ENCODE measurements at places on chromosomes 1 and 21. TPM values are rescaled to one million over a fixed set of nuclear protein-coding genes. Genes with fewer than 3 reads are reported as not detected.

TTLL10 gene
- total RNA-seq = not detected

DNA sequence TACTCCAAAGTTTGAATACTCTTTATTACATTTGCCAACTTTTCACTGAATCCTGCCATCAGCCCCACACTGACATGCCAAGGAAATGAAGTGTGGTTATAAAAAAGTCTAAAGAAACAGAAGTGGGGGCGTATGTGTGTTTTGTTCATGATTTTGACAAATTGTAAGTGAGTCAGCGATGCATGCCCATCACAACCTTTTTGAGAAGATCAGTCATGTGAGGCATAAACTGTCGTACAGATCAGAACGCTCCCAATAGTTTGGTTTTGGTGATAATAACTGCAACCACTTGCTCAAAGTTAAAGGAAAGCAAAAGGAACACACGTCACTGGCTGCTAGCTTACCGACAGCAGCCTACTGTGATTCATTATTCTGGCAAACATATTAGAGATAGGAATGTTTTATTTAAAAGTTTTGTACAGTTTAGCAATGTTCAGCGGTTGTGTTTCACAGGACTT, 95.6 kb downstream of the RGS2 start:
- no peak for DNase-seq

GRCh38 chr1:110123224-110123623, 11.0 kb downstream of the UBL4B start:
- DNase-seq = no peak

DNA sequence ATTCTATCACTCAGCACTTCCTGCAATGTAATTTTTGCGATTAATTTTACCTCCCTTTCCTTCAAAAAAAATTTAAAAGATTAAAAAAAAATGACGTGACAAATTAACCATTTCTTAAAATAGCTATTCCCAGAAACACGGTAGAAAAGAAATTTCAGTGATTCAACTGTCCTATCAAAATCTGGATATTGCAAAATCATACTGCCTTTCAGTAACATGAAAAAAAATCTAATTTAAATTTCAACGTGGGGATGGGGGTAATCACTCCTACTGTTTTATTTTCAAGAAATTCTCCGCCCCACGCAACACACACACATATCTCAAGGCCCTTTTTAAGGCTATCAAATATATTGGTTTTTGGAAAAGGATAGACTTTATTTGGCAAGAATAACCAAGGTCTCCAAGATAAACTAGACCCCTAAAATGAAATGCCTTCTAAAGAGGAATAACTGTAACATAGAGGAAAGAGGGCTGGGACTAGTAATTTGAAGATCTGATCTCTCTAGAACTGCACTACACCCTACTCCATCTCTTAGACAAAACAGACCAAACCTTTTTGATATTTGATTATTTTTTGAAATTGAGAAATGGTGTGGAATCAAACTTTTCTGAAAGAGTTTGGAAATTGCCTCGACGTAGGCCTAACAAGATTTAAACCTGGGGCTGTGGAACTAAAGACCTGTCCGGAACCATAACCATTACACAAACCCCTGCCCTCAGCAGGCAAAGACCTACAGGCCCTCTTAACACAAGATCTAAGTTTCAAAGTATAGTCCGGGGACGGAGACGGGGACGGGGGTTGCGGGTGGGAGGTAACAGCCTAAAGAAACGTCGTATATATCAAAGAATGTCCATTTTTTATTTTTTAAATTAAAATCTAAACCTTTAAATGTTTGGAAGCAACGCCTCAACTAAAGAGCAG, 941 bp downstream of the ARNT start:
- DNase-seq = no peak

- peak; percentile 33 for DNase-seq
Observed at GRCh38 chr1:113391649-113392271, 1.4 kb downstream of the MAGI3 start.

- no peak for DNase-seq
Observed at GRCh38 chr1:60444680-60445079, 371.1 kb upstream of the C1orf87 start.

DNA sequence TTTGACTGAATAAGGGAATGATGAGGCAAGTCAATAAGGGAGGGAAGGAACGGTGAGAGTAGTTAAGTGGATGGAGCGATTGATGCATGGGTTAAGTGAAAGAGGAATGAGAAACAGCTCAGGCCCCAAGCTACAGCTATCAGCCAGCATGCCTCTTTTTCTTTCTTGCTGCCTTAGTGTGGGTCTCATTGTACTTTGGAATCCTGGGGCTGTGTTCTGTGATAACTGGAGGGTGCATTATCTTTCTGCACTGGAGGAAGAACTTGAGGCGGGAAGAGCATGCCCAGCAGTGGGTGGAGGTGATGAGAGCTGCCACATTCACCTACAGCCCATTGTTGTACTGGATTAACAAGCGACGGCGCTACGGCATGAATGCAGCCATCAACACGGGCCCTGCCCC, 1.0 kb downstream of the TEX38 start:
- DNase-seq = no peak

DNA sequence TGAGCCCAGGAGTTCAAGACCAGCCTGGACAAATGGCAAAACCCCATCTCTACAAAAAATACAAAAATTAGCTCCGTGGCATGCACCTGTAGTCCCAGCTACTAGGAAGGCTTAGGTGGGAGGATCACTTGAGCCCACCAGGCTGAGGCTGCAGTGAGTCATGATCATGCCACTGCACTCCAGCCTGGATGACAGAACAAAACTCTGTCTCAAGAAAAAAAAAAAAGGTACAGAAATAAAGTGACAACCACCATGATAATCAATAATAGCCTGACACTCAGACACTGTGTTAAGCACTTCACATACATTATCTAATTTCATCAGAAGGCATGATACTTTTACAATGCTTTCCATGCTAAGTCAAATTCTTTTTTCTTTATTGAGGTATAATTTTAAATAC, 53.1 kb downstream of the ST7L start:
- DNase-seq = no peak

- DNase-seq = no peak
Observed at GRCh38 chr1:232225336-232226131, 404.4 kb downstream of the SIPA1L2 start.

DNA sequence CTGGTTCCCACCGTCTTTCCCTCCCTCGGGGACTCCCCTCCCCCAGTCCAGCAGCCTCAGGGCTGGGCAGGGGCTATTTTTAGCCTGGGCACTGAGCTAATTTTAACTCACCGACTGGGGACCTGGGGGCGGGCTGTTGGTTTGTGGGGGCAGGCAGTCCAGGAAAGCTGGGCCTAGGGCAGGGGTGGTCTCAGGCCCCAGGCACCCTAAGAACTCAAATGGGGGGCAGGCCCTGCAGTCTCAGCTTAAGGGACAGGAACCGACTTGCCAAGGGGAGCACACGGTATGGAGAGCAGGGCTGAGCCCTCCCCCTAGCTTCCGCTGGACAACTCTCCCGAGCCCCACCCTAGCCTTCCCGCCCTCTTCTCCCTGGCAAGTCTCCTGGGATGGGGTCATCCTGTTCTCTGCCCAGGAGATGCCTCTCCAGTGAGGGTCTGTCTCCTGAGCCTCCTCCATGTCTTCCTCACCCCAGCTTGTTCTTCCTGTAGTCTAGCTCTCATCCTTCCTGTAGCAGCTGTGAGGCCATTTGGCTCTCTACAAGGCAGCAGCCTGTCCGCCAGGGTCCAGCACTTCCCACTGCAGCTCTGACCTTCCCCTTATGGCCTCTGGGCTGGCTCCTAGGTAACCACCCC, 10.1 kb downstream of the MEF2D start:
- DNase-seq = no peak

Data from CD4-positive, CD25-positive, alpha-beta regulatory T cell (primary cell).